Neuronal stem cell (in vitro differentiated cells): ENCODE measurements at places on chromosomes 6 and 20.

GRCh38 chr20:41889844-41890224 is 271.7 kb upstream of the CHD6 start:
- no peak overlapping the region for H3K27ac ChIP-seq
- H3K27me3 ChIP-seq, result no peaks in the 10 kb centered on the region
- peaks cover 5% of the 10 kb centered on the region for H3K4me1 ChIP-seq
- H3K4me3 ChIP-seq, result no peak overlapping the region

DNA sequence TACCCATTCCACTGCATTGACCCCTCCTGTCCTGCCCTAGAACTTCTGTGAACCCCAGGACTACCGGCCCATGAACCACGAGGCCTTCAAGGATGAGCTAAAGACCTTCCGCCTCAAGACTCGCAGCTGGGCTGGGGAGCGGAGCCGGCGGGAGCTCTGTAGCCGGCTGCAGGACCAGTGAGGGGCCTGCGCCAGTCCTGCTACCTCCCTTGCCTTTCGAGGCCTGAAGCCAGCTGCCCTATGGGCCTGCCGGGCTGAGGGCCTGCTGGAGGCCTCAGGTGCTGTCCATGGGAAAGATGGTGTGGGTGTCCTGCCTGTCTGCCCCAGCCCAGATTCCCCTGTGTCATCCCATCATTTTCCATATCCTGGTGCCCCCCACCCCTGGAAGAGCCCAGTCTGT is 8.7 kb downstream of the CDC25B start:
- peaks cover 10% of the 10 kb centered on the region for H3K4me1 ChIP-seq
- H3K4me3 ChIP-seq, result no peak overlapping the region
- DNase-seq, result no peak
- H3K27me3 ChIP-seq, result no peaks in the 10 kb centered on the region
- H3K36me3 ChIP-seq, result peaks cover 26% of the 10 kb centered on the region

DNA sequence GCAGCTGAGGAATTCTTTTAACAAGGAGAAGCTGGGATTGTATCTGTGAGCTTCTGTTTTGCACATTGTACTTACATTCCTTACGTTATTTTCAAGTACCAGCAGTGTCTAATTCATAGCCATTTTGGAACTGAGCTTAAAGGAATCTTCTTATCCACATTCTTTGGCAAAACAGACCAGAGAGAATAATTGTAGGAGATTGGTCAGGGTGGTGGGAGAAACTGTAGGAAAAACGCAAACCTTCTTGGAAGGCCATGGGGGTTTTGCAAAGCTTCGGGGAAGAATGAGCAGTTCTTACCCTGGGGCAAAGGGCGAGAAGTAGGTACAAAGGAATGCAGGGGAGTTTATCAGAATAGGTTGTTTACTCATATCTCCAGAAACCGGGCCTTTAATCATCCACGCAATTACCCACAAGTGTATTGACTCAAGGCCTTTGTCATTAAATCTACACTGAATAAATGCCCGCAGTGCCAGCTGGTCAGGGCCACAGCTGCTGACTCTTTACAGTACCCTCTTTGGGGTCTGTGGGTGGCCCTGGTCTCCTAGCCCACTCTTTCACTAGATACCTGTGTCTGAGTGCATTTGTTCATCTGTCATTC is 39.6 kb upstream of the SPTLC3 start:
- H3K27me3 ChIP-seq, result no peaks in the 10 kb centered on the region
- no peak for DNase-seq
- H3K4me1 ChIP-seq, result peaks cover 10% of the 10 kb centered on the region
- H3K27ac ChIP-seq, result no peak overlapping the region

- no peaks in the 10 kb centered on the region for H3K27me3 ChIP-seq
- H3K4me3 ChIP-seq, result no peak overlapping the region
- no peak for DNase-seq
- no peak overlapping the region for H3K27ac ChIP-seq
- peaks cover 1% of the 10 kb centered on the region for H3K4me1 ChIP-seq
Measured at GRCh38 chr20:43963233-43963632, 48.6 kb downstream of the TOX2 start.

DNA sequence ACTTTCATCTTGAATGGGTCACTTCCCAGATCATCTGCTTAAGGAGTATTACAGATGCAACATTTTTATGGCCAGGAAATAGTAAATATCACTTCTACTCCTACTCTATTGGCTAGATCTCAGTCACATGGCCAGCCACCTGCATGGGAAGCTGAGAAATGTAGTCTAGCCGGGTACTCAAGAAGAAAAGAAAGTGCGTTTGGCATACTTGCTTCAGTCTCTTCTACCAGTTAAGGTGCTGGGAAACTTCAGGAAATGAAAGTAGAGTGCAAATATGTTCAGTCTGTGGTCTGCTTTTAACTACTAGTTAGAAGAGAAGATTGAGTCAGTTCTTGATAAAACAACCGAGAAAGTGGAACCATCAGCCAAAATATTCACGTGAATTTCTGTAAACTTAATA is 129.2 kb downstream of the PDSS2 start:
- no peaks in the 10 kb centered on the region for H3K27me3 ChIP-seq
- no peaks in the 10 kb centered on the region for H3K36me3 ChIP-seq
- H3K27ac ChIP-seq, result no peak overlapping the region
- no peak for DNase-seq
